Midbrain (tissue), 1 donor: ENCODE measurements at places on chromosomes 7 and 10.

GRCh38 chr10:86900955-86901354 lies 56.5 kb downstream of the MMRN2 start:
- peak; percentile 59 for DNase-seq

GRCh38 chr7:83824214-83824613 lies 175.3 kb upstream of the SEMA3E start:
- no peak for DNase-seq

DNA sequence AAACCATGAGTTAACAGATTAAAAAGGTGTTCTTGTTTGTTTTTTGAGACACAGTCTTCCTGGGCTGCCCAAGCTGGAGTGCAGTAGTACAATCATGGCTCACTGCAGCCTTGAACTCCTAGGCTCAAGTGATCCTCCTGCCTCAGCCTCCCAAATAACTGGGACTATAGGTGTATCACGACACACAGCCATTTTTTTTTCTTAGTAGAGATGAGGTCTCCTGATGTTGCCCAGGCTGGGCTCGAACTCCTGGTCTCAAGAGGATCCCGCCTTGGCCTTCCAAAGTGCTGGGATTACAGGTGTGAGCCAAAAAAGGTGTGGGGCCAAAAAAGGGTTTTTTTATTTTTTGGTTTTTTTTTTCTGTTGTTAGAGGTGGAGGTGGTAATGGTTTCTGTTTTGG lies 29.3 kb downstream of the KMT2C start:
- DNase-seq = no peak

- no peak for DNase-seq
Measured at GRCh38 chr10:114682532-114682931, 24.5 kb upstream of the ABLIM1 start.

DNA sequence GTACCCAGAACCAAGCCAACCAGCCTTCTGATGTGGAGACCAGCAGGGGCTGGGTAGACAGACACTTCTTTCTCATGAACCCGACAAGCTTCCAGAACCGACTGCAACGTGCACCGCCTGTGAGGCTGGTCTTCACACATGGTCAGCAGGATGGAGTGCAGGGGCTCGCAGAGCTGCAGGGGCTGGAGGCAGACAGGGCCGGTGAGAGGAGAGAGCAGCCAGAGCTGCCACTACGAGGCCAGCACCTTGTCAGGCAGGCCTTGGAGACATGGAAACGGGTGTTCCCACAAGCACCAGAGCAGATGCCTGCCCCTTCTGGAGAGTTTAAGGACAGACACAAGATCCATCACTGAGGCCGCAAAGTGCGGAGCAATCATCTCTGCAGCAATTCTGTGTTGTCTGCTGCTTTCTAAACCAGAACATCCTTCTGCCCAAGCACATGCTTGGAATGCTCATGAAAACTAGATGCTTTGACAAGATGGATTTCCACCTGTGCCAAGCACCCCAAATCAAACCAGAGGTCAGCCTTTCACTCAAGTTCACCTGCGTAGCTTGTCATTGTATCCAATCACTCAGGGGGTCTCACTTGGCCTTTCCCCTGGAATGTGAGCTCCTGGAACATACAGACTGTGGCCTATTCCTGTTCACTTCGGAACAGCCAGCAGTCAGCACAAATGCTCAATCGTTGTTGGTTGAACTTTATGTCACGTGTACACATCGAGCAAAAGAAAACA lies 32.2 kb downstream of the FRMPD2 start:
- DNase-seq = no peak

GRCh38 chr7:43591558-43592180 lies 8.8 kb downstream of the STK17A start:
- DNase-seq = no peak

DNA sequence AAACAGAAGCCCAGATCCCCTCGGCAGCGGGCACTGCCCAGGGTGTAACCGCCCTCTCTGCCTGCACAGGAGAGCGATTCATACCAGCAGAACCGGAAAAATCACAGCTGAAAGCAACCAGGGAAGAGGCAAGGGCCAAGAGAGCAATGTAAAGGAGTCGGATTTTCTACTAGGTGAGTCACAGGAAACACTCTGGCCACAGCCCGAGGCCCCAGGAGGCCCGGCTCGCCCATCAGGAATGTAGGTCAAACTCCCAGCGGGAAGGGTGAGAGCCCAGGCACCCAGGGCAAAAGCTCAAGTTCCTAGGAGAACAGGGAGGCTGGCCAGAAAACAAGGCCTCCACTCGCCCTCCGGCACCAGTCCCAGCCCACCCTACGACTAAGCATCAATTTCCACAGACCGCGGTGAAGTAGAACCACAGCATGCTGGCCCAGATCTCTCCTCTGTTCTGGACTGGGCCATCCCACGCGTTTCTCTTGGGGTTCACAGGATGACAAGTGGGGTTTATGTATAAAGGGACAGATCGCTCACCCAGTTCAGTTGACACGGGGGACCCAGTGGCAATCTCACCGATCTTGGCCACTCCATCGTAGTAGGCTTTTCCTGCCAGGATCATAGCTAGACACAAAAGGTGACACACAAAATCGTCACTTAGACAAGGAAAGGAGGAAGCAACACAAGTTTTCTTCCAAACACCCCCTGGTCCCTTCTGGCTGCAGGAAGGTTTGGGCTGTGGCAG lies 46.2 kb downstream of the BAIAP2L1 start:
- no peak for DNase-seq

DNA sequence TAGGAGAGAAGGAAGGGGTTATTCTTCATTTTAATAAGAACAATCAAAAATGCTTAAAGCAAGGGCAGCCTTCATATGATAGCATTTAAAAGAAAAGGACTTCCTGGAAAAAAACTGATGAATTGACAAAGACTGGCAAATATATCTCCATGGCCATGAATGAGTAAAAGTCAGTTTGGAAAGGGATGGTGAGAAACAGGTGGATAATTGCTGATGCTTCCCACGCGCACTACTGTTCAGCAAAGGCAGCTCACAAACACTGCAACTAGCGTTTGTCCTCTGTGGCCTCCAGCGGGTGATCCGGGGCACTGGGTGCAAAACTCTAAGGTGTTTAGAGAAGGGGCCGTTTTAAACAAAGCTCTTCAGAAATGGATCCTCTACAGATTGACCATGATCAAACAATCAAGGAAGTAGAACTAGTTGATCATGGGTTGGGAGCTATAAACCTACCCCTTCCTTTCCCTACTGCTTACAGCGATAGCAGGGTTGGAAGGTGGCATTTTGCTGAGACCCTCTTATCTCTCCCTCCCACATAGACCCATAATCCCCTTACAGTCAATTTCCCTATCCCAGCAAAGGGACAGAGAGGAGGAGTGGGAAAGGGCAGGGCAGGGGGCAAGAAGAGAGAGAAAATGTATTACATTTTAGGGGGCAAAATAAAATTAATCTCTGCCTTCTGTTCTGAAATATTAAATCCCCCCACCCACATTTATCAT lies 53.8 kb downstream of the SMURF1 start:
- DNase-seq = no peak

- DNase-seq = no peak
Measured at GRCh38 chr7:138948403-138948802, 32.8 kb downstream of the KIAA1549 start.

GRCh38 chr10:48446785-48447184 lies 140.3 kb downstream of the MAPK8 start:
- no peak for DNase-seq

DNA sequence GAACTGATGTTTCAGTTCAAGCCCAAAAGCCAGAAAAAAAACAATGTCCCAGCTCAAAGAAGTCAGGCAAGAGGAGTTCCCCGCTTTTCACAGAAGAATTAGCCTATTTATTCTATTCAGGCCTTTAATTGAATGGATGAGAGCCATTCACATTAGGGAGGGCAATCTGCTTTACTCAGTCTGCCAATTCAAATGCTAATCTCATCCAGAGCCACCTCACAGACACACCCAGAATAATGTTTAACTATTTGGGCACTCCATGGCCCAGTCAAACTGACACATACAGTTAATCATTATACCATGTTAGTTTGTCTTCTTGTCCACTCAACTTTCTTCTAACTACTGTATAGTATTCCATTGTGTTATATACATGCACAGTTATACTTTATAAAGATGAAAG lies 2.6 kb upstream of the NPSR1 start:
- DNase-seq = no peak

DNA sequence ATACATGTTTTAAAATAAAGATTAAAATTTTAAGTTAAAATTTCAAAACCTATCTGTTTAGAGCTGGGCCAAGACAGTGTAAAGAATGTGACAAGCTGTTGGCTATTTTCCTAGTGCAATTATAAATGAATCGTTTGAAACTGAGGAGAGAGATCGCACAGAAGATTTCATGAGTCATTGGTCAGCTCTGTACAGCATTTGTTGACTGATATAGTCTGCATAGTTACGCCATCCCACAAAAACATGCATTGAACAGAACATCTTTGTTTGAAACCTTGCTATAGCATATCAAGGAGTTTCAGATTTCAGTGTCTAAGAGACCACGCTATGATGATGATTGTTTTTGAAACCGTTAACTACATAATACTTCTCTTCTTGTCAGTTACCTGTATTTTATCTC lies 1.3 kb upstream of the C10orf67 start:
- no peak for DNase-seq

DNA sequence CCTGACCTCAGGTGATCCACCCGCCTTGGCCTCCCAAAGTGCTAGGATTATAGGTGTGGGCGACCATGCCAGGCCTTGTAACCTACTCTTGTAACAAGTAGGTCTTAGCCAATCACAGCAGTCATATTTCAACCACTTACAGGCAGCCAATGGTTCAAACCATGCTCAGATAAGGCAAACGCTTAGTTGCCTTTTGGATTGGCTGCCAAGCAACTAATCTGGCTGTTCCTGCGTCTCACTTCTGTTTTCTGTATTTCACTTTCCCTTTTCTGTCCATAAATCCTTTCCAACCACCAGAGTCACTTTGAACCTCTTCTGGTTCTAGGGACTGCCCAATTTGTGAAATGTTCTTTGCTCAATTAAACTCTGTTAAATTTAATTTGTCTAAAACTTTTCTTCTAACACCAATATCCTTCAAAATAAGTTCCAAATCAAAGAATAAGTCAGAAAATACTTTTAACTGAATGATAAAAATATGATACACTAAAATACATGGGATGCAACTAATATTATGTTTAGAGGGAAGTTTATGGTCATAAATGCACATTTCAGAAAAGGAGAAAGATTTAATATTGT lies 19.1 kb upstream of the PRF1 start:
- DNase-seq = no peak

DNA sequence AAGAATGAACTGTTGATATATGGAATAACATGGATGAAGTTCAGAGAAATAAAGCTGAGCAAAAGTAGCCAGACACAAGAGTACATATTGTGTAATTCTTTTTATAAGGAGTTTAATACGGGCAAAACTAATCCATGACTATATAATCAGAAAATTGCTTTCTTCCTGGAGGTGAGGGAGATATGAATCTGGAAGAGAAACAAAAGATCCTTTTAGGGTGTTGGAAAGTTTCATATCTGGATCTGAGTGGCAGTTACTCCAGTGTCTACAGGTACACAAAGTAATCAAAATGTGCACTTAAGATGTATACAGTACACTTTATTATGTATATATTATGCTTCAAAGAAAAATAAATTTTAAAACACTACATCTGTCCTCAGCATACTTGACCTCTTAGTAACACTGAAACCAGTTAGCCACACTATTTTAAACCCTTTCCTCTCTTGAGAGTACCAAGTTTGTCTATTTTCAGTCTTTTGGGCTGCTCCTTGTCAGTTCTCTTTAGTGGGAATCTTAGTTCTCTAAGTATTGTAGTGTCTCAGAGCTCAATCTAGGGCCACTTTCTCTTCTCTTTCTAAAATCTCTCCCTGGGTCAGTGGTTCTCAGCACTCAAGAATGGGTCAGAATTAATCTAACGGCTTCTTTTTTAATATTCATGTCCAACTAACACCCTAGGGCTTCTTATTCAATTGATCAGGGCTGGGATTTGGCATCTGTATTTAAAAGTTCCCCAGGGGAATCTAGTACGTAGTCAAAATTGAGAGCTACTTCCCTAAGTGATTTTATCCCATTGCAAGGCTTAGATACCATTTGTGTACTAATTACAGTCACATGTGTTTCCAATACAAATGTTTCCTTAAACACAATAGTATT lies 4.3 kb upstream of the LIPF start:
- DNase-seq = no peak

DNA sequence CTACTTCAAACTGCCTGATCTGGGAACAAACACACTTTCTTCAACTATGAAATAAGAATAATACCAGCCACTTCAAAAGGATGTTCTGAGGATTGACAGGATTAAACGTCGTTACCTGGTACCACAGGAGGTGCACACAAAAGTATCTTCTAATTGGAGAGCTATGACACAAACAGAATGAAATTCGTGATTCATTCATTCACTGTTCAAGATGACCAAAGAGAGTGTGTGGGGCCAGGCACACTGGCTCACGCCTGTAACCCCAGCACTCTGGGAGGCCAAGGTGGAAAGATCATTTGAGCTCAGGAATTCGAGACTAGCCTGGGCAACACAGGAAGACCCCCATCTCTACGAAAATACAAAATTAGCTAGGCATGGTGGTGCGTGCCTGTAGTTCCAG lies 50.9 kb downstream of the SFMBT2 start:
- DNase-seq = no peak

- DNase-seq = no peak
Measured at GRCh38 chr7:69864274-69864673, 266.0 kb downstream of the AUTS2 start.

DNA sequence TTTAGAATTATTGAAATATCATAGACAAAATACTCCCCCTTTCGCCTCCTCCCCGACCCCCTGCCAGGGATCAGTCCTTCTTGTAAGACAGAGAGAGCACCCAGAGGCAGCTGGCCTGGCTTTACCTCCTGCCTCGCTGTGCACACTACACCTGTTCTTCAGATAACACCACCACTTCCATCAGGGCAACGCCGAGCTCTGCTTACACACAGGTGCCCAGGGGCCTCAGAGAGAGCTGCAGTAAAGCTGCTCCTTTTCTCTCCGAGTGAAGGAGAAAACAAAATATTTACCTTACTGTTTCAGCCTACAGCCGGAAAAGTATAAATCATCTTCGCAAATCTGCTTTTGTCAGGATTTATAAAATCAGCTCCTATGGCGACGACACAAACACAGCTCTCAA lies 80.7 kb downstream of the HIPK2 start:
- no peak for DNase-seq

DNA sequence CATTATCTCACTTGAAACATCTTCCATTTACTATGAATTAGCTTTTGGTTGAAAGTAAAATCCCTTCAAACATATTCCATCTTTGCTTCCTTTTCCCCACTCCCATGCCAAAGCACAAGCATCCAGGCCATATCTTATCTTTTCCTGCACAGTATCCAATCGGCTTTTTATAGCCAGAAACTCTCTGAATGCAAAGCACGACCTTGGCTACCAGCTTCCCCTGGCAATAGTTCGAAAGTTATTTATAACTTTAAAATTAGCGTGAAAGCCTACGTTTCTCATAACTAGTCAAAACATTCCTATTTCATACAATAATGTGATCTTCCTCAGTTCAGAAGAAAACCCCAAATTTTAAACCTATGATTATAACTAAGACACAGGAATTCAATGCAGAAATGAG lies 440 bp downstream of the CTNNA3 start:
- peak; percentile 11 for DNase-seq

DNA sequence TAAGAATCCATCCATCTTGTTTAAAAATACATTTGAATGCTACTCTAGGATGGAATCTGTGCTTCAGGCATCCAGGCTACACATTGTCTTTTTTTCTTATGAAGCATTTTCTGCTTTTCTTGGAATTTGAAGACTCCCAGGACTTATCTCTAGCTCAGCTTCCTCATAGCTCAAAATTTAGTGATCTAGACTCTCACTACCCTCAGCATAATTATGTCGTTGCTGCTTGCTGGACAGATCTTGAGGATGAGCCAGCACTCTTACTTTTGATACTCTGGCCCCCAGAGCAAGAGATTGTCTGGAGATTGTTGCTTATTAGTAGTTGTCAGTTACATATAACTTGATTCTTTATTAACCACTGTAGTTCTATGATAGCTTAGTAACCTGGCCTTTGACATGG lies 83.3 kb upstream of the FGL2 start:
- DNase-seq = no peak
